ENCODE measurements at places on chromosomes 5 and 9.

GRCh38 chr5:122909470-122910100 lies 64.2 kb downstream of the SNX24 start:
- no peak for DNase-seq

DNA sequence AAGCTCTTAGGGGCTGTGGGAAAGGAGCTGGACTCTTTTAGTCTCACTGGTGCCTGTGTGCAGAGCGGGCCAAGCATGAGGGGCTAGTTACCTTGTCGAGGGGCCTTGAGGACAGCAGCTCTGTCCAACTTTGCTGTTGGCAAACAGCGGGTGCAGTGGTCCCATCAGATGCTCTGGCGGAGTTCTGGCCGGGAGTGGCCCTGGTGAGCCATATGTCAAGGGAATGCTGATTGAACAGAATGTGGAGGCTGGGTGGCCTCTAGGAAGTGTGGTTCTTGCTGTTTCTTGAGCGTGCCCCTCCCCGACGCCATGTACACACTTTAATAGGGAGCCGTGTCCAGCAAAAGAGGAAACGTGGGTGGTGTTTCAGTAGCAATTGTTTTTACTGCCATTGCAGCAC lies 3.6 kb upstream of the ADAMTS2 start:
- DNase-seq = no peak

DNA sequence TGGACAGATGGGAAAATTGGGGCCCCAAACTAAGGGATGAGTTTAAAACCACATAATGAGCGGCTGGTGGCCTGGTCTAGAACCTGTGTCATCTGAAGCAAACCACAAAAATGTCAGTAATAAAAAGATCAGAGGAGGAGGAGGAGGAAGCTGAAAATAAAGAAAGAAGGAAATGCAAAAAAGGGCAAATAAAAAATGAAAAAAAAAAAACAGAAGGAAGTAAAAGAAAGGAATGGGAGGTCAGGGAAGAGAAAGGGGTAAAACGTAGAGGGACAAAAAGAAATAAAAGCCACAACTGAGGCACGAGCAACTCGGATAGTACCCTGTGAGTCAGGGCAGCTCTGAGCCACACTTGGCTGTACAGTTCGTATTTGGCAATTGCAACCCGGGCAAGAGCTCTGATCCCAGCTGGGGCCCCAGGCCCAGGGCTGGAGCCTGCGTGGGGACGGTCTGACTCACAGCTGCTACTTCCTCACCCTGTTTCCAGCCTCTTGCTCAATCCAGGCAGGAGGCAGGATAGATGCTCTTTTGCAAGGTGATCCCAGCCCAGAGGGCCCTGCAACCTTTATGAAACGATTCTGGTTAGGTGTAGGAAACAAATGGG lies 137.9 kb upstream of the TRIM32 start:
- DNase-seq = no peak

- no peak for DNase-seq
These were observed 2.3 kb upstream of the OR13J1 start for GRCh38 chr9:35872505-35872904.

GRCh38 chr5:146851133-146851532 lies 27.4 kb downstream of the PPP2R2B start:
- DNase-seq = no peak

- DNase-seq = no peak
These were observed 151.2 kb downstream of the TSSK1B start for GRCh38 chr5:113283558-113283957.

GRCh38 chr5:176438959-176439757 lies 9.0 kb upstream of the FAF2 start:
- no peak for DNase-seq

DNA sequence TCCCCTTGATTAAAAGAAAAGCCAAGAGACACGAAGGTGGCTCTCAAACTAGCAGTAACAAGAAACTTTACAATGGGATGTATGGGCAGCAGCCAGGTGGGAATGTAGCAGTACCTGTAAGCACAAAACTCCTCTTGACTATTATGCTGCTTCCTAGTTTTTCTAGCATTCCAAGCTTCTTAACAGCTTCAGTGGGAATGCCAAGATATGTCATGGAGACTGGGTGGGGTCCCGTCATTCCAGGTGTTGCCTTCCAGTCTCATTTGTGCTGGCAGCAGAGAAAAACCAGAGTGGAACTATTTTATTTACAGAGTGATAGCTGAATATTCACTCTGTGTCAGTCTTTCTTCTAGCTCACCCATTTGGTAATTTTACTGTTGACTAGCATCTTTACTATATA lies 236.6 kb downstream of the ARL15 start:
- DNase-seq = no peak

DNA sequence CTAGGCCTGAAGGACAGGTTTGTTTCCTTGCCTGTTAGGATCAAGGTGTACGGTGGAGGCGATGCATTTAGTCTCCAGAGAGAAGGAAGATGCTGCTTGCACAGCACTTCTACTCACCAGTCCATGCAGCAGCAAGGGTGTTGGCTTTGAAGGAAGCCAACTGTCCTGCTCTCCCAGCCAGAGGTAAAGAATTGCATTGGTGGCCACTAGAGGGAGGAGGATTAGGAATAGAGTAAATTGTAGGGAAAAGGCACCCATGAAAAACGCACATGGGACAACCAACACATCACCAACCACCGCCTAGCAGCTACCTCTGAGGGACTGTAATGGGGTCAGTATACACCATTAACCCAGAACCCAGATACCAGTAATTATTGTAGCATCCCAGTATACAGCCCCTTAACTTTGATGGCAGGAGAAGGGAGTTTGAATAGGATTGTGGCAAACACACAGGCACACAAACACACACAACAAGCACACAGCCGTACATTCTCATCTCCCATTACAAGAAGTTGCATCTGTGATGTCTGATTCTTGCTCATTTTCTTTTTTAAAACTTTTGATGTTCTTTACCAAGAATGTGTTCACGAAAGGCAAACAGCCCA lies 267.7 kb downstream of the ADAMTS6 start:
- no peak for DNase-seq

- no peak for DNase-seq
These were observed 1.3 kb downstream of the ARAP3 start for GRCh38 chr5:141680751-141681201.

DNA sequence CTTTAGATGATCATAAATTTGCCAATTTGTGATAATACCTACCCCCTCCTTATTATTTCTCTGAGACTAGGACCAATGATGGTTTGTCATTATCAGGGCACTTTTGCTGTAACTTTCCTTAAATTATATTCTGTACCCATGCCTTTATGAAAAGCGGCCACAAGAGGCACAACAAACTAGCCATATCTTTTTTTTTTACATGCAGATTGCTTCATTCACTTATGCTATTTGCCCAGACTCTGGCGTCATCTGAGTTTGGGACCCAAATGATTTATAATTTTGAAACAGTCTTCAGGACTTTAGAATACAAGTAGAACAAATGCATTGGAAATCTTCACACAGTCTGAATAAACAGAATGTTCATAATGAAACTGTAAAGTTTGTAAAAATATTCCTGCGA lies 408.1 kb downstream of the MAT2B start:
- no peak for DNase-seq

DNA sequence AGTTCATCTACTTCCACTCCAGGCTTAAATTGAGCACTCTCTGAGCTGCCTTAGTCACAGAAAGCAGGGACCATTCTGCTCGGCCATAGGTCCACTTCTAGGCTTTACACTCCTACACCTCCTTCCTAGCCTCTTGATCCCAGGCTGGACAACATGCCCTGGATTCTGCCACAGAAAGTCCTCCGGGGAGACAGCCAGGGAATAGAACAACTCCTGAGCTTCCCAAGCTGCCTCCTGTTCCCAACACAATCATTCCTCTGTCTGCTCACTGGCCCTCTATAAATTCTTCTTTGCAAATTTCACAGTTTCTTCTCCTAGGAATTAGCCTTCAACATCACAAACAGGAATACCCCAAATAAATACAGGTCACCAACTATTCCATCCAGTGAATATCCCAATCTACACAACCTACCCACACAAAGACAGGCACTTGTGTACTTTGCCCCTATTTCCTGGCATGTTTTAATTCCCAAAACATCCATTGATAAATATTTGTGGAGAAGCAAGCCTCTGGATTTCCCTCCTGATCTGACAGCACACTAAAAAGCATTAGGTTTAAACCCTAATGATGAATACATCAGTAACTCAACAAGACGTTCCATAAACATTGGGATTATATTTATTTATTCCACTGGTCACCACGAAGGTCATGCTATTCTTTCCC lies 125.5 kb downstream of the ENC1 start:
- no peak for DNase-seq

GRCh38 chr9:99377790-99378775 lies 156.0 kb downstream of the SEC61B start:
- DNase-seq = no peak

- DNase-seq = no peak
These were observed 223.8 kb downstream of the TLE1 start for GRCh38 chr9:81465468-81466011.

DNA sequence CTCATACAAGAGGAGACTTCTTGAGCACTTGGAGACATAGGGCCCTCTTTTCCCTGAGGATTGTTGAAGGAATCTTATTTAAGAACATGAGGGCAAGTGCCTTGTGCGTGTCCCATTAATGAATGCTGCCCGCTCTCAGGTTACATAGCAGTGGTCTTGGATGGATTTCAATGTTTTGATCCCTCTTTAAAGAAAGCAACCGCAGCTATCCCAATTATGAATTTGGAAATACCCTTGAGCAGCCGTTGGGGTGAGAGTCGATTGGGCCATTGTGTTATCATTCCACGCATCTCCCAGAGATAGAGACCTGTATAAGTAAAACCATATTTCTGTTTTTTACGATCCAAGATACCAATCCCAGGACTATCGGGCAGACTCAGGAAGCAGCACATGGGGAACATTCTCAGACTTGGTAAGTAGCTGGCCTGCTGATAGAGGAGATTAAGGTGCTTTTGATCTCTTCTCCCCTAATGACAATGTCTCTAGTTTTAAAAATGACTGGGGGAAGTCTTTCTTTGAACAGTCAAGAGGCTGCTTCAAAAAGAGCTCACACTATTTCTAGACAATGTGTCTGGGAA lies 145.3 kb downstream of the MACROH2A1 start:
- DNase-seq = no peak

DNA sequence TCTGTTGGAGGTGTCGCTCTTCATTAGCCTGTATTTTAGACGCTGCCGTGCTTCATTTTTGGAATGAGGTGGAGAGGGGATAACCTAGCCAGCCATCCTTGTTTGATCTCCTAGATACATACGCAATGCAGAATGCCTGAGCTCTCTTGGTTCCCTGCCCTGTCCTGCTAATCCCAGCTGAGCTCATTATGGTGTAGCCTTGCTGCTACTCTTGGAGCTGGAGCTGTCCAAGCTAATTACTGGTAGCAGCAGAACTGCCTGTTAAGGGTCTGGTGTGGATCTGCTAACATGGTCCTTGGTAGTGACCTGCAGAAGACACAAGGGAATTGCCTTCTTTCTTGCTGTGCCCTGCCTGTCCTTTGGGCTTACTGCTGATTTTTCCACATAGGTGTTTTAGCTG lies 207.9 kb downstream of the CNTLN start:
- no peak for DNase-seq

- DNase-seq = no peak
These were observed 6.2 kb downstream of the ZFYVE16 start for GRCh38 chr5:80414113-80414512.

- DNase-seq = no peak
These were observed 24.6 kb downstream of the COL5A1 start for GRCh38 chr9:134666208-134666607.

- peak; percentile 56 for DNase-seq
These were observed 8.6 kb downstream of the RUFY1 start for GRCh38 chr5:179558932-179559283.

DNA sequence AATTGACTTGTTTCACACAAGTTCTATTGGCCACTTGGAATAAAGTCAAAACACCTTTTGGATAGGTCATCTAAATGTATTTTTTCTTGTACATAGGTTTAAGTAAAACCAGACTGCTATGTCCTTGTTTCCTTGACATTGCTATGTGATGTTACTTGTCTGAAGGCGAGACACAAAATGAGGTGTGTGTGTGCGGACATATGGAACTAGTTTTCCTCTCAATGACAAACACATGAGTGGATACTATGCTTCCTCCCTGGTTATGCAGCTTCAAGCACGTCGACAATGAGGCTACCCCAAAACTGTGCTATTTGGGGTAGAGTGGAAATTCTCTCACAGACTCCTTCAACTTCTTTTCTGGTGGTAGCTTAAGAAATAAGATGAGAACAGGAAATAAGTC lies 276.8 kb downstream of the GAS1 start:
- DNase-seq = no peak

GRCh38 chr5:155546075-155546474 lies 532.5 kb downstream of the KIF4B start:
- DNase-seq = no peak

DNA sequence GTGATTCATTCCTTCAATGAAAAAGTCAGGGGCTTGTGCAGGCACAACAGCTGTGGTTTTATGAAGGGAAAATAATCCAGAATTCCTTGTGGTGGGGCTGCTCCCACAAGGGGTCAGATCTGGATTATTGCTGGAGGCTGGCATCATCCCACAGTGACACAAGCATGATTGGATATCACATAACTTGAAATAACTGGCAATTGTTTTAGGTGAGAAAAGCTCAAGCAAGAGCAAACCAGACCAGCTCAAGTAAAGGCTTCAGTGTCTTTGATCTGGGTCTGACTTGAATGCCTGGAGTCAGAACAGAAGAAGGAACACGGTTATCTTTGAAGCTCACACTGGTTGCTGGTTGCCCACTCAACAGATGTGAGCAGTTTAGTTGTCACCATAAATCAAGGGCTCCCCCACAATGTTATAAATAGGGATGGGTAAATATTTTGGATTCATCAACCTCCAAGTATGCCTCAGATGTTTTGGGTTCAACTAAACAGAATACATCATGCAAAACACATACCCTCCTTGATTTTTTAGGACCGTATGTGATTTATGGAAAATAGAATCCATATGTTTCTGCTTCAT lies 3.1 kb upstream of the ZNF474 start:
- DNase-seq = no peak

DNA sequence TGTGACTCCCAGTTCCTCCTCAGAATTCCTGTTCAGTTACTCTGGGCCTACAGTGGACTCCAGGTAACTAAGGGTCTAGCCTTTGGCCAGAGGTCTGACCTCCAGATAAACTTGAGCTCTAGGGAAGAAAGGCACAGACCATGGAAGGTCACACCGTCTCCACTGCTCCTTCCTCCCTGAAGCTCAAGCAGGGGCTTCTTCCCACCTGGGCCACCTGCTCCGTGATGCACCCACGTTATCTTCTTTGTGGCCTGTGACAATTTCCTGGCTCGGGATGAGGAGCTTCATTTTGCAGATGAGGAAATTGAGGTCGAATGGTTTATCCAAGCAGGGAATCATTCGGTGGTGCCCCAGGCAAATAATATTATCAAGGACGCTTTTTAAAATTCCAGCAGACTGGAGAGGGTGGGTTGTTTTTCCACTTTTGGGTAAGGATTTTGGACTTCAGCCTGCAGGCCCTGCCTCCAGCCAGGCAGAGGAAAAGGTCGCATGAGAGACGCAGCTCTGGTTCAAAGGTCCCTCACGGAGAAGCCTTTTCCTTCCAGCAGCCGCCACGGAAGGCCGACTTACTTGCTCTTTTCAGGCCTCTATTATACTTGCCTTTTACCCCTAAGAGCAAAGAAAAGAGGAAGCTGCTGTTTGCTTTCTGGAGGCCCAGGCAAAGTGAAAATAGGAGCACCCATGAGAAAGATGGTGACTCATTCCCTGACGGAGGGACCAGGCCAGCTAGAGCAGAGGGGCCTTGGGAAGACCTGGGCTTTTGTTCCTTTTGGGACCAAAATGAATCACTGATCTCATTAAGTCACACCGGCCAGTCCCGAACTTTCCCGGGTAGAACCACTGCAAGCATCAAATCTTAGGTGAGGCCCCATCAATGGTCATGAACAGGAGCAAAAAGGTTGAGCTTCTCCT lies 22.8 kb upstream of the DUSP1 start:
- DNase-seq = no peak

GRCh38 chr5:166726406-166726805 lies 1565.0 kb upstream of the WWC1 start:
- DNase-seq = no peak

Data from mesothelial cell of epicardium (in vitro differentiated cells).